ENCODE measurements at places on chromosomes 12 and 14.

- no peak for DNase-seq
Observed at GRCh38 chr12:95554532-95555071, 3.3 kb upstream of the USP44 start.

DNA sequence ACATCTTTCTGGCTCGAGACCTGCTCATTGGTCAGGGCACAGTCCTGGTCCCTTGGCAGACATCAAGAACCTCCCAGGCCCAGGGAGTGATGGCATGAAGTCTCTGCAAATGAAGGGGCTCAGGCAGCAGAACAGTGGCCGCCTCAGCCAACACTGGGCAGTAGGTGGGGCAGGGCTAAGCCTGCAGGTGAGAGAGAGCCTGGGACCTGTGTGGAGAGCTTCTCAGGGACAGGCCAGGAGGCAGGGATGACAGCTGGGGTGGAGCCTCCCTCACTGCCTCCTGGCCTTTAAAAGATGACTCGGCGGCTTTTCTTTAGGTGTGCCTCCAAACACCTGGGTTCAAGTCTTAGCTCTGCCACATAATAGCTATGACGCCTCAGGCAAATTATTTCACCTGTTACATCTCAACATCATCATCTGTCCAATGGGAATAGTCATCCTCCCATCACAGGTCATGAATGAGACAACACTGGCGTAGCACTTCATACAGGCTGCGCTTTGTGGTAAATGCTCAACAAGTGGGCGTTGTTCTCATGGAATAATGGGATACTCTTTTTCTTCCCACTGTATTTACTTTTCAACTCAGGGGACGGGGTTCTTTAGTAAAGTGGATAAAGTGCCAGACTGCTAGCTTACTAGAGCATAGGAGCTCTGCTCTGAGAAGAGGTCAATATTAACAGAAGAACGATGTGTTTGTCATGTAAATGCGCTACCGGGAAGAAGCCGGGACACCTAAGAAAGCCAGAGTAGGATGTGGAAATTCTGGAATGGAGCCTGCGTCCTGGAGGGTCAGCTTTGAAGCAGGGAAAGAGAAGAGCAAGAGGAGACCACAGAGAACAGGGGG lies 277.4 kb downstream of the FOXN3 start:
- no peak for DNase-seq

DNA sequence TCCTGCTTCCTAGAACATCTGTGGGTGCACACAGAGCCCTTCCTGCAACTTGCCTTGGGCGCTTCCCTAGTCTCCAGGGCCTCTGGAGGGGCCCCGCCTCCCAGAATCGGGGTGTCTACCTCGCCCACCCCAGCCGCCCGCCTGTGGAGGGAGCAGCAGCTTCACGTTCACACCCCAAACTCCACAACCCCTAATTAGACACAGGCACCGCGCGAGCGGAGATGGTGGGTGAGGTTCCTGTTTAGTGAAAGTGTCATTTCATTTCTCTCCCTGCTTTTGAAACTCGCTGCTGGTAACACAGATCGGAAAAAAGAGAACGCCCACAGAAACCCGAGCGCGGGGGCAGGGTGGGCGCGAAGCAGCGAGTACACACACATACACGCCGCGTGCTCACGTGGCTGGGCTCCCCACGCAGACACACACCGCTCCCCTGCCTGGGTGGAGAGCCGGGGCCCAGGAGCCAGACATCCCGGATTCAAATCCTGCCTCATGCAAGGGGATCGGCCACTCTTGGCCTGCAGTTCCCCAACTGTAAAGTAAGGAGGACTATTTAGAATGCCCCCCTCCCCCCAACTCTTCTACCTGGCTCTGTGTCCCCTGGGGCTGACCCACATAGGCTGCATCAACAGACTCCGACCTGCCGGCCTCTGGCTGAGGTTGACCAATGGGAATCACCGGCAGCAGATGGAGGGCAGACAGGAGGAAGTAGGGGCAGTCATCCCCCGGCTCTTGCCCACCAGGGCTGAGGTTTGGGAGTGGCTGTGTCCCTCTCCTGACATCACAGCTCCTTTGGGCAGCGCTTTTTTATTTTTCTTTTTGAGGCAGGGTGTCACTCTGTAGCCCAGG lies 79.2 kb upstream of the NCOR2 start:
- no peak for DNase-seq

DNA sequence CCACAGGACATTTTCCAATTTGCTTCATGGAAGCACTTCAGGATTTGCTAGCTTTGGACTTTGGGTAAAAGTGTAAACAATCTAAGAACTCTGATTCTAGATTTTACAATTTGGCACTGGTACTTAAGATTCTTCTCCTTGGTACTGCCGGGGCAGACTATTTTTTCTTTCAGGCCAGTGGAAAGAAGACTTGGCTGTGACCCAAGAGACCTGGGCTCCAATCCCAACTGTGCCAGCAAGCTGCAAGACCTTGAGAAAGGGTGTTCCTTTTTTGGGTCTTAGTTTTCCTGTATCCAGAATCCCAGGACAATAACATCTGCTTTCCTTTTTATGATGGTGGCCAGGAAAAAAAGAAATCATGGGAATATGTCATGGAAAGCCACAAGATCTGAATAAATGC lies 148.1 kb upstream of the CRY1 start:
- DNase-seq, result no peak

GRCh38 chr14:20680843-20681347 lies 3.5 kb upstream of the RNASE4 start:
- DNase-seq, result no peak

DNA sequence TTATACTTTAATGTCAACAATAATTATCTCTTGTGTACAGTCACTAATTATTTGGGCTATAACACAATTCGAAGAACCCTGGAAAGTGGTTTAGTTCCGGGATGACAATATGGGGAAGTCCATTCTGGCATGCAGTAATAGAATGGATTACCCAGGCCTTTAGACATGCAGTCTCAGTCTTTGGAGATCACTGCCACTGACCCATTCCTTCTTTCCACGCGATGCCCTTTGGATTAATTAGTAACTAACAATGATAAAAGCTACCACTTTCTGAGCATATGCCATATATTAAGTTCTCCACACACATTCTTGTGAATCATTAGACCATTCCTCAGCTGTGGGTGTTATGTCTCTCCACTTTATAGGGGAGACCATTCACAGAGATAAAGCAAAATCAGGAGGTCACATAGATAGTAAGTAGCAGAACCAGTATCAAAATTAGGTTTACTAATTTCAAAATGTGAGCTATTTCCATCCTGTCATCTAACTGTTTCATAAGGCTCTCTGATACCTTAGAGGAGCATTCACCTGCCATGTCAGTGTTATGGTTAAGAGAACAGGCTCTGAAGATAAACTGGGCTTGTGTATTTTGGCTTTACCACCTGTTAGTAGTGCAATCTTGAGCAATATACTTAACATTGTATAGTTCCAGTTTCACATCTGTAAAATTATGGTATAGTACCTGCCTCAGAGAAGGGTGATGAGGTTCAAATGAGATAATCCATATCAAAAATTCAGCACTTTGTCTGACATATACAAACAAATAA lies 27.2 kb upstream of the KCNJ8 start:
- DNase-seq, result no peak

DNA sequence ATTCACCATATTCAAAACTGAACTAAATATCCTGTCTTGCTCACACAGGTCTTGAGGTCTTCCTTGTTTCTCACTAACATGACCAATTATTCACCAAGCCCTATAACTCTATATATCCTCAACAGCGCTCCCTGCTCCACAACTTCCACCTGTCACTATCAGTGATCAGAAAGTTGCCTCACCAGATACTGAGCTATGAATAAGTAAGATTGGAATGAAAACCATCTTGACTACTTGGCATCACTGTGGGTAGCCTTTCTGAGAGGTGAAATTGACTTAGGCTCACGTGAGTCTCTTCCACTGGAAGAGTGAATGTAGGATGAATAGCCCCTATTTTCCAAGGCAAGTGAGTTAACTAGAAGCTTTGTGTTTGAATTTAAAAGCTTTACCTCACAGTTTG lies 167.1 kb downstream of the PIK3C2G start:
- DNase-seq, result no peak

Data from fibroblast of skin of abdomen (primary cell).